ENCODE measurements at places on chromosomes 11 and 22.

- DNase-seq = no peak
Observed at GRCh38 chr11:93054279-93054678, 84.8 kb downstream of the MTNR1B start.

DNA sequence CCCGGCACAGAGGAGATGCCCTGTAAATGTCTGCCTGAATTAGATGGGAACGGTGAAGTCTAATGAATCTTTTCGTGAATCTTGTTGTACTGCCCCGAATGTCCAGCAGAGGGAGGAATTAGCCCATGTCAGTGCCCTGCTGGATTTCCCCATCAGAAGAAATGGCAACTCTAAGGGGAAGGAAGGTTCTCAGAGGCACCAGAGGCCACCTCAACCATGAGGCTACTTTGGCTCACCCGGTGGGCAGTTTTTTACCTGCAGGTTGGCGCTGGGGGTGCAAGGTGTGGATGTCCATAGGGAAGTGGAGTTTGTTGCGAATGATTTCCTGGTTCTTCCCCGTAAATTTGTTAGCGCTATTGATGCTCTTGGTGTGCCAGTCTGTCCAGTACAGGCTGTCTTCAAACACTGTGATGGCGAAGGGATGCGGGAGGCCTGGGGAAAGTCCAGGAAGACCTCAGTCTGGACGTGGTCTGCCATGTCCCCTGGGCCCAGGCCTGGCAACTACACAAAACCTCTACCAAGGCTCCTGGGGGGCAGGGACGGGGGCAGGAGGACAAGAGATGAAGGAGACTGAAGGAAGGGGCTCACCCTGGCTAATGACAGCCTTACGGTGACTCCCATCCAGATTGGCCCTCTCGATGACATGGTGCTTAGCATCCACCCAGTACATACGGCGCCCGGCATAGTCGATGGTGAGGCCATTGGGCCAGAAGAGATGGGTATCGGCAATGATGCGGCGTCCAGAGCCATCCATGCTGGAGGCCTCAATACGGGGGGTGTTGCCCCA lies 28.5 kb downstream of the LRP4 start:
- peak; percentile 73 for DNase-seq

DNA sequence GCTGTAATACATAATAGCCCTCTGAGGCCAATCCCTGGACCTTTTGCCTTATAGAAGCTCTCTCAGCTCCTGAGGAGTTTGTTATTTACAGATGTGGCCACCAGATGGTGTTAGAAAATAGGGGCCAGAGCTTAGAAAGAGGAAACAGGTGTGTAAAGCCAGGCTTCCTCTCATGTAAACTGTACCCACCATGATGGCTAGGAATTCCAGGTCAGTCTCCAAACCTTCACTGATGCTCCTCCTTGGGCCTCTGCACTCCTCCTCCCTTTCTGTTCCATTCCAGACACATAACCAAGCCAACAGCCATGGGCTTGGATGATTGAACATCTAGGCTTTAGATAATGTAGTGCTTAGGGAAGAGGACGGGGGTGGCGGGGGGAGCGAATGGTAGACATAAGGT lies 39.7 kb downstream of the USP35 start:
- DNase-seq = peak; percentile 49

GRCh38 chr11:67369801-67370284 lies 3.6 kb downstream of the CLCF1 start:
- no peak for DNase-seq

DNA sequence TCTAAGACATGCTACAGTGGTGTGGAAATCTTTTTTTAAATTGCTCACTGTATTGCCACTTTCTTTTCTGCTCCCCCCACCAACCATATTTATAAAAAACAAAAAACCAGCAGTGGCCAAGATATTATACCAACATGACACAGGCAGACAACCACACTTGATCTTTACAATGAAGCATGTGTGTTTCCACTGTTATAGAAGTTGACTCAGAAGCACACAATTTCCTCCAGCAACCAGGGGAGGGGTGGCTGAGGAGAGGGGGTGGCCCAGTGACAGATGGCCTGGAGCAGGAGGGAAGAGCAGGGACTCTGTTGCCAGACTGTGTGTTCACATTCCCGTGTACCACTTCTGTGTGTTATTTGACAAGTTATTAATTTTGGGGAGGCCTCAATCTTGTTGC lies 14.8 kb downstream of the CD59 start:
- DNase-seq = no peak

GRCh38 chr22:34784056-34784455 lies 281.9 kb upstream of the ISX start:
- no peak for DNase-seq

- DNase-seq = no peak
Observed at GRCh38 chr22:20130319-20130718, 1.3 kb upstream of the ZDHHC8 start.

DNA sequence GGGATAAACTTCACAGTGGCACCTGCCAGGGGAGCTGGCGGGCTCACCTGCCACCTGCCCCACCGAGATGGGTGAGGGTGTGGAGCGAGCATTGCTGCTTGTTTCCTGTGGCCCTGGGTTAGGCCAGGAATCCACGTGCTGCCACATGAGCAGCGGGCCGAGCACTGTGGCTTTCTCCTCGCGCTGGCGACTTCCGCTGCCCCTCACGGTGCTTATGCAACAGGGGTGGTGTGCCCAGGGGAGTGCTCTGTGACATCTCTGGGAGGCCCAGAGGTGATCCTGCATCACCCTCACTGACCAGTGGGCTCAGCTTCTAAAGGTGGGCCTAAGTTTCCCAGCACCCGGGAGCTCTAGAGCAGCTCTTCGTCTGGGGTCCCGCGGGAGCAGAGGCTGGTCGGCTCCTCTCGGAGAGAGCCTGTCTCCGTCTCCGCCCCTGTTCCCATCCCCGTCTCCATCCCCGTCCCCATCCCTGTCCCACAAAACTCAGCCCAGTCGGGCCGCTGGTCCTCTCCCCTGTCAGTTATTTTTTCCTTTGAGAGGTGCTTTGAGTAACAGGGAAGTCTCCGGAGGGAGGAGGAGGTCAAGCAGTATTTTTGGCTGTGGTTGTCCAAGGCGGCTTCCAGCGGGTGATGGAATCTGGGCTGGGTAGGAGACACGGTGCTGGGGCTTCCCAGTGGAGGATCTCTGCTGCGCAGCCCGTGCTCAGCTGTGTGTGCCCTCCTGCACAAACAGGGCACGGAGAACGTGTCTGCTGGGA lies 42.5 kb downstream of the AP2A2 start:
- no peak for DNase-seq

- DNase-seq = no peak
Observed at GRCh38 chr11:66345316-66345649, 379 bp upstream of the BRMS1 start.

DNA sequence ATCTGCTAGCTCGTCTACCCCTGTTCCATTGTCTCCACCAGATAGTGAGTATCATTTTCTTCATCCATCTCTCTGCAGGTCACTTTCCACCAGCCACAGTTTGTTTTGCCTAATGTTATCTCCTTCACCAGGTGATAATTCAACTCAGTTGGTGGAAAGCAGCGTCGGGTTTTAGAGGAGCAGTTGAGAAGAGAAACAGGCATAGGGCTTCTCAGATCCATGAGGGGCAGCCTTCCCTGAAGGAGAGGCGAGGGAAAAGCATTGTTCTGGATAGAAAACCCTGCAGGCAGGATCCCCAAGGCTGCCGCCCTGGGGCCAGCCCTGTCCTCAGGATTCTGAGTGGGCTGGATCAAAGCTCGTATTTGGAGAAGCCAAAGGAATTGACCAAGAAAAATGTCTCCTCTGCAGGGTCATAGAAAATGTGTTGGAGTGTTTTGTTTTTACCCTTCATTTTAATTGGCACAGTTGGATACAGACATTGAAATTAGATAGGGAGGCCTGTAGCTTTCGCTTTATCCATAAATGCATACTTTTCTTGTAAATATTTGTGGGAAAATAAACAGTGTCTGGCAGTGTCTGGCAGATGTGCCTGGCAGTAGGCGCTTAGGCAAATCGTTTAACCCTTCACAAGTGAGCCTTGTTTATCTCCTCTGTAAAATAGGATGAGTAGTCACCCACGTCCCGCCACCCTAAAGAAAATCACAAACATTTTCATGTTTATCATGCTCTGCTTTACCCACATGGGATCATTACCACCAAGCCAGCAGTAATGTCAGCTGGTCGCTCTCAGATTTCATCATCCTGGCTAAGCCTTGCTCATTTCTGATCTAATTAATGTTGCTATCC lies 73.4 kb upstream of the TTC12 start:
- no peak for DNase-seq

DNA sequence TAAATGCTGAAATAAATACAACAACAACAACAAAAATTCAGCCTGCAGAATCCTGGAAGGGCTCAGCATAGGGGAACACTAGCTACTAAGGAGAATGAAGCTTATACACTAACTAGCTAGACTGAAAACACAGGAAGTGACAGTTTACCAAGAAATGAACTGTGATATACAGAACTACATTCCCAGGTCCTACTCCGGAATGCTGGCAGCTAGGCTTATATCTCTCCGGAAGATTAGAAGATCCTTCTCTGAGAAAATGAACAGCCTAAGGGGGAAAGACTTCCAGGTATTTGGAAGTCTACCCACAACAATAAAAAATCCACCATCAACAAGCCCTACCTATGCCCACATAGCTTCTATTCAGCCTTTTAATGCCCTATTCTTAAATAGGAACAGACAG lies 31.0 kb downstream of the CCDC34 start:
- no peak for DNase-seq

GRCh38 chr11:93840981-93841380 lies 9.4 kb downstream of the VSTM5 start:
- no peak for DNase-seq

GRCh38 chr11:34239465-34240149 lies 118.2 kb downstream of the ABTB2 start:
- no peak for DNase-seq

DNA sequence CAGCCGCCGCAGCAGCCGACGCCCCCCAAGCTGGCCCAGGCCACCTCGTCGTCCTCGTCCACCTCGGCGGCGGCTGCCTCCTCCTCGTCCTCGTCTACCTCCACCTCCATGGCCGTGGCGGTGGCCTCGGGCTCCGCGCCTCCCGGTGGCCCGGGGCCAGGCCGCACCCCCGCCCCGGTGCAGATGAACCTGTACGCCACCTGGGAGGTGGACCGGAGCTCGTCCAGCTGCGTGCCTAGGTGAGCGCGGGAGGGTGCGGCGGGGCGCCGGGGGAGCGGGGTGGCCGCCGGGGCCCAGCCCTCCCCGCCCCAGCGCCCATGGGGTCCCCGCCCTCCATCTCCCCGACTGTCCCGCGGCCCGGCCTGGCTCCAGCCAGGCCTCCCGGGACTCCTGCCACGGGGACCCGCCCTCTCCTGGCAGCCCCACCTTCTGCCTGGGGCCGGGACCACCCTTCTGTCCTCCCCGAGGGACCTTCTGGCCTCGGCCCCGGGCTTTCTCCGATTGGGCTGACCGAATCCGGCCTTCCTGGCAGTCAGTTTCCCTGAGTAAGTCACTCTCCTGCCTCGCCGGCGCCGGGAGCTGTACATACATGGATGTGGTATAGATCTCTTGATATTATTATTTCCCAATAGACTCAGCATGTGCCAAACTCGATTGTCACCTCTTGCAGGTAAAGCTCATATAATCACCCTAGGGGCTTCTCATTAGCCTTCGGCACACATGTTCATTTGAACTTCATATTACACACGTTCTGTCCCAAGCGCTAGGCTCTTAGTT lies 720 bp downstream of the PACS1 start:
- peak; percentile 58 for DNase-seq

- no peak for DNase-seq
Observed at GRCh38 chr11:105612771-105613170, 2.9 kb downstream of the GRIA4 start.

GRCh38 chr11:115623021-115623451 lies 118.8 kb upstream of the CADM1 start:
- no peak for DNase-seq

GRCh38 chr22:36227806-36228205 lies 11.5 kb downstream of the APOL2 start:
- DNase-seq = no peak

- no peak for DNase-seq
Observed at GRCh38 chr11:8230178-8230859, 33.4 kb downstream of the LMO1 start.

- DNase-seq = no peak
Observed at GRCh38 chr11:72326151-72326848, 82.3 kb upstream of the PHOX2A start.

GRCh38 chr11:121563003-121563402 lies 110.2 kb upstream of the SORL1-AS1 start:
- no peak for DNase-seq

DNA sequence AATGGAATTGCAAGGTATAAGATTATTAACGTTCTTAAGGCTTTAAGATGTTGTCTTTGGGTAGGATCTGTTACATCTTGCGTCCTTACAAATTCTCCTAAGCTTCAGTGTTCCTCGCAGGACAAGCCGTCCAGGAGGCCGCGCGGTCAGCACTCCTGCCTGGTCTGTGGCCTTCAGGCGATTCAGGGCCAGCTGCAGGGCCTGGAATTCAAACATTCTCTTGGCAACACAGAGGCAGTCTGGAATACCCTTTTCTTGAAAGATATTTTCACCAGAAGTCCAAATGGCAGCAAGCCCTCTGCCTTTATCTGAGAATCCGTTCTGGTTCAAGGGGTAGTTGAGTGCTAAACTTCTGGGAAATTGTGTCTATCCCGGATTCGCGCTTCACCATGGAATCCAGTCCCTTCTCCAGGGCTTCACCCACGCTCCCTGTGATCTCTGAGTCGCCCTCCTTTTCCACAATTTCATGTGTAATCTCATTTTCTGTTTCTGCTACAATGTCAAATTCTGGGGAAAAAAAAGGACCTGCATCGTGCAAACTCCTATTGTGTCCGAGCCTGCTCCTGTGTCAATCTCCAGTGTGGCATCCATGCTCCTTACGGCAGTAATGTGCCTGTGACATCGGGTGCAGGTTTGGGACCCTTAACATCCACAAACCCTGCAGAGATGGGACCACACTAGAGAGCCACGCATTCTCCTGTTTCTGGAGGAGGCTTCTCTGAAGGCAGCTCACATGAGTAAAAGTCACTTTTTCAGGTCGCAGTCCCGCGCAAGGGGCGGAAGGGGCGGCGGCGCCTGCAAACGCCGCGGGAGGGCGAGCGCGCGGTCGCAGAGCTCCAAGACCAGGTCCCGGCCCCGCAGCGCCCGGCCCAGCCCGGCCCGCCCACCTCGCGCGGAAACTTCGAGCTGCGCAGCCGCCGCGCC lies 25.4 kb upstream of the SORL1 start:
- peak; percentile 65 for DNase-seq

- DNase-seq = no peak
Observed at GRCh38 chr11:44879432-44879831, 71.3 kb downstream of the TP53I11 start.

GRCh38 chr22:32882360-32882755 lies 80.9 kb downstream of the TIMP3 start:
- no peak for DNase-seq

DNA sequence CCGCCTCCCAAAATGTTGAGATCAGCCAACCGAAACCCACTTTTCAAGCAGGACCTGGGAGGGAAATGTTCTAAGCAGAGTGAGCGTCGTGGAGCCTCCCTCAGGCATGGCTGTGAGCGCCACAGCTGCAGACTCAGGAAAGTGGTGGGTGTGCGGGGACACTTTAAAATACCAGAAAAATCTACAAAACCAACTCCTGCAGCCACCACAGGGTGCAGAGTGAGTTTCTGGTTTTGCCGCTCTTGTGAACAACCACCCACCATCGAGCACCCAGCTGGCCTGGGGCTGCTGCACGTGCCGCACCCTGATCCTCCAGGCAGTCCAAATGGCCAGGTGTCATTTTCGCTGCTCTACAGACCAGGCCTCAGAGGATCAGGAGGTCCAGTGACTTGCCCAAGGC lies 46.9 kb downstream of the CELSR1 start:
- DNase-seq = no peak

- no peak for DNase-seq
Observed at GRCh38 chr22:46735747-46736608, 2.1 kb downstream of the CERK start.
